ENCODE measurements at places on chromosomes 3 and 15. TPM values are rescaled to one million over a fixed set of nuclear protein-coding genes. Genes with fewer than 3 reads are reported as not detected.
A peak's percentile ranks its signal among the peaks of the same experiment; 100 is the strongest.

DNA sequence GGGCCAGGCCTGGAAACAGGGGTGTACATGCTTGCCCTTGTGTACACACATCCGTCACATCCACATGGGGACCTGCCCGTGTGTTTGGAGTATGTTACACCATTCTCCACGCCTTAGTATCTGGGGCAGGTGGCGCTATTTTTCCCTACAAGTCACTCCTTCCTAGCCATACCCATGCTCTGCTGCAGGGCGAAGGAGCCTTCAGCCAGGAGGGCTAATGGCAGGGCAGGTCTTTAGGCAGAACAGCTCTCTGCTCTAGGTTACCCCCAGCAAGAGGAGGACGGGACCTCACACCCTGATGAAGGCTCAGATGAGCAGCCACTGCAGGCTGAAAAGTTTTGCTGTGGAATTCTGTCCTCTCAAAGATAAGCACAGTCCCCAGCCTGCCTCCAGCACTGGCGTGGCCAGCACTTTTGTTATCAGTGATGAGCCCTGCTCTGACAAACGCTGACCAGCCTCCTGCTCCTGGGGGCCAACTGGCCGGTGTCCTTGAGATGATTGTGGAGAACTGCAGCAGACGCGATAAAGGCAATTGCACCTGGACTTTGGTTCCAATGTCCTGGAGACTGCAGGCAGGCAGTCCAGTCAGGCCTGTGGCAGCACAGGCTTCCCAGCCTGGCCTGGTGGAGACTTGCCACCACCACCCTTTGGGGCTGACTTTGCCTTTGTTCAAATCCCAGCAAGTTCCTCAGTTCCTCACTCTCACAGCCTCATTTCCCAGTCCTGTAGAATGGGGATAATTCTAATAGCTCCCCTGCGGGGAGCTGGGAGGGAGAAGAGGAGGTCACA lies 19.8 kb upstream of the PIGZ start:
- no peak for DNase-seq
- no peaks in the 10 kb centered on the region for H3K36me3 ChIP-seq
- peaks cover 15% of the 10 kb centered on the region for H3K27me3 ChIP-seq
- no peak overlapping the region for H3K27ac ChIP-seq
- no peaks in the 10 kb centered on the region for H3K4me1 ChIP-seq
- no peak overlapping the region for H3K4me3 ChIP-seq

GRCh38 chr15:68718468-68718867 lies 102.2 kb downstream of the ANP32A start:
- H3K36me3 ChIP-seq: no peaks in the 10 kb centered on the region
- H3K4me1 ChIP-seq: no peaks in the 10 kb centered on the region
- H3K4me3 ChIP-seq: no peak overlapping the region
- H3K27ac ChIP-seq: no peak overlapping the region
- H3K27me3 ChIP-seq: no peaks in the 10 kb centered on the region

GRCh38 chr15:28886431-28887338 lies 911 bp downstream of the APBA2 start:
- peak; percentile 10 for DNase-seq
- H3K4me1 ChIP-seq: peaks cover 4% of the 10 kb centered on the region
- no peak overlapping the region for H3K27ac ChIP-seq
- peak overlapping the region; percentile 52 for H3K4me3 ChIP-seq
- peaks cover 32% of the 10 kb centered on the region for H3K27me3 ChIP-seq
- no peaks in the 10 kb centered on the region for H3K36me3 ChIP-seq

UBR1 gene
- 32.5 TPM for total RNA-seq

SKOR1 gene
- 0.41 TPM for total RNA-seq

P2RY12 gene
- total RNA-seq: 6.2 TPM

PODXL2 gene
- total RNA-seq: 2.2 TPM

- DNase-seq: no peak
- no peaks in the 10 kb centered on the region for H3K36me3 ChIP-seq
- no peaks in the 10 kb centered on the region for H3K27me3 ChIP-seq
- no peaks in the 10 kb centered on the region for H3K4me1 ChIP-seq
- no peak overlapping the region for H3K27ac ChIP-seq
Measured at GRCh38 chr15:23497710-23498111, 50.7 kb upstream of the GOLGA6L2 start.

GRCh38 chr3:140922634-140923033 lies 19.0 kb upstream of the SLC25A36 start:
- no peaks in the 10 kb centered on the region for H3K27me3 ChIP-seq
- no peak overlapping the region for H3K27ac ChIP-seq
- H3K36me3 ChIP-seq: no peaks in the 10 kb centered on the region

DNA sequence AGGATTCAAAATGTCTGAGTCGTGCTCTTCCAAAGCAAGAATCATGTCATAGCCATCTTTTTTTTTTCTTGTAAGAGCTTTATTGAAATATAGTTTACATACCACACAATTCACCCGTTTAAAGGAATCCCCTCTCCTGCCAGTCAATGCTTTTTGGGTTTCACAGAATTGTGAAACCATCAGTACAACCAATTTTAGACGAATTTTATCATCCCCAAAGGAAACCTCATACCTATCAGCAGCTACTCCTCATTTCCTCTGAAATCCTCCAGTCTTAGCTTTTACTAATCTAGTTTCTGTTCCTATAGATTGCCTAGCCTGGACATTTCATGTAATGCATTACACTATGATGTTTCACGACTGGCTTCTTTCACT lies 39.6 kb downstream of the ADIPOQ start:
- H3K4me1 ChIP-seq: no peaks in the 10 kb centered on the region
- no peak overlapping the region for H3K27ac ChIP-seq
- H3K36me3 ChIP-seq: no peaks in the 10 kb centered on the region

CELF6 gene
- total RNA-seq: 5.7 TPM

DNA sequence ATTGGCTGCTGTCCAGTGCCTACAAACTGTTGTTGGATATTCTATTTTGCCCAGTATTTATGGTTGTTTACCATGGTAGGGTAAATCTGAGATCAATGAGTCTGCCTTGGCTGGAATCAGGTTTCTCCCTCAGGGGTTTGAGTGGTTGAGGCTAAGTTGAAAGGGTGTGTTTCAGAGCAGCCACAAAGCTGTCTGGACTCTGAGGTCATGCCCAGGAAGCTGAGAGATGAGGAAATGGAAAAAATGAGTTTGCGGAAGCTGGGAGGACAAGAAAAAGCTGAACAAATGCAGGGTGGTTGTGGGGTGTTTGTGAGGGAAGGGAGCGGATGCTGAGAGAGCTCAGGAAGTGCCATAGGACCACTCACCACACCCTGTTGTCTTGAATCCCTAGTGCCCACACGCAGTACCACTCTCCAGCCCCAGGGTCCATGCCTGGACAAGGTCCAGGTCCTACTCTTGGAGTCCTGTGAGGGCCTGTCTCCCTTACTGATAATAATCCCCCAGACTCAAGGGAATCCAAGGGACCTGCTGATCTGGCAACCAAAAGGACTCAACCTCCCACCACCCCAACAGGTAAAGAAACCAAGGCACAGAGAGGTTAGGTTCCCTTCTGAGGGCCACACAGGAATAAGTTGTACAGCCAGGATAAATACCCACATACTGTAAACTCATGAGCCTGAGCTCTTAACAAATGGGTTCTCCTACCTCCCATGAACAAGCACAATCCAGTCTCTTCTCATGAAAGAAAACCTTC lies 81.6 kb downstream of the PPCDC start:
- H3K4me1 ChIP-seq: peaks cover 24% of the 10 kb centered on the region
- no peaks in the 10 kb centered on the region for H3K36me3 ChIP-seq
- no peaks in the 10 kb centered on the region for H3K27me3 ChIP-seq
- no peak for DNase-seq
- H3K27ac ChIP-seq: peak overlapping the region; percentile 53

VIPR1 gene
- total RNA-seq: 212 TPM

- no peak overlapping the region for H3K4me3 ChIP-seq
- H3K36me3 ChIP-seq: no peaks in the 10 kb centered on the region
- DNase-seq: no peak
- H3K27ac ChIP-seq: no peak overlapping the region
Measured at GRCh38 chr3:155330370-155330769, 36.9 kb upstream of the STRIT1 start.

- peak overlapping the region; percentile 73 for H3K27ac ChIP-seq
- H3K27me3 ChIP-seq: no peaks in the 10 kb centered on the region
- H3K36me3 ChIP-seq: no peaks in the 10 kb centered on the region
- H3K4me3 ChIP-seq: peak overlapping the region; percentile 47
- no peaks in the 10 kb centered on the region for H3K4me1 ChIP-seq
Measured at GRCh38 chr3:193552923-193553322, 1.8 kb downstream of the ATP13A4 start.

NR2E3 gene
- not detected for total RNA-seq

GRCh38 chr15:78059110-78059839 lies 18.2 kb downstream of the TBC1D2B start:
- peak overlapping the region; percentile 44 for H3K27ac ChIP-seq
- no peak for DNase-seq
- H3K36me3 ChIP-seq: no peaks in the 10 kb centered on the region

- H3K4me1 ChIP-seq: no peaks in the 10 kb centered on the region
- H3K36me3 ChIP-seq: no peaks in the 10 kb centered on the region
- DNase-seq: no peak
- no peak overlapping the region for H3K4me3 ChIP-seq
Measured at GRCh38 chr15:101852356-101852755, 40.4 kb downstream of the OR4F15 start.

DNA sequence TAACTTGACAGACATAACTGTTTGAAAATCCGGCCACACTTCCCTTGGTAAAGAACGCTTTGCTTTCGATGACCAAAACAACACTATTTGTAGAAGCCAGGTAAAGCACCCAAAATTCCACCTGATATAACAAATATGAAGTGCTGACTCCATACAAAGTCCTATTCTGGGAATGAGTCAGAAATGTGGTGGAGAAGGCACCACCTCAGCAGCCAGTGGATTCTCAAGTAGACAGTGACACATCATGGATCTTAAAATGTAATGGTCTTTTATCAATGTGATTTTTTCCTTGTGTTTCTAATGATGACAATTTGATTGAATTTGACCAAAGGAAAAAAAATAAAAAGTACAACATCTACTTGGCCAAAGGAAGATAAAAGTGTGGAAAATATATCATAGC lies 135.0 kb upstream of the WNT5A start:
- H3K4me3 ChIP-seq: no peak overlapping the region
- H3K27ac ChIP-seq: no peak overlapping the region
- no peaks in the 10 kb centered on the region for H3K36me3 ChIP-seq
- peaks cover 9% of the 10 kb centered on the region for H3K4me1 ChIP-seq
- H3K27me3 ChIP-seq: no peaks in the 10 kb centered on the region
- DNase-seq: no peak

DNA sequence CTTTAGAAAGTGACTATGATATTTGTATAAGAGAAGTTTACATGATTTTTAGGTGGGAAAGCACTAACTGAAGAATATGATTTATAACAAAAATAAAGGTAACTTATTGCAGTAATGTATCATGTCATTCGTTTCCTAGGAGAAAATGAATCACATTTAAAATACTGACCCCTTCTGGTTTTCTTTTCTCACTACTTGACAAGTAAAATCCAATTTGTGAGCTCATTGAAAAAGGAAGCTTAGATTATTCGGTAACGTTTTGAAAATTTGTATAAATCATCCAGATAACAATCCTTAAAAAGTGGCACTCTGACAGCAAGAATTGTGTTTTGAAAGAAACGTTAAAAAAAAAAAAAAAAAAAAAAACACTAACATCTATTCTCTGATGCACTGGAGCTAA lies 39.0 kb downstream of the NSUN3 start:
- peaks cover 61% of the 10 kb centered on the region for H3K36me3 ChIP-seq
- H3K4me1 ChIP-seq: no peaks in the 10 kb centered on the region
- no peak overlapping the region for H3K4me3 ChIP-seq
- DNase-seq: no peak

PLCH1 gene
- total RNA-seq: 14.0 TPM

DNA sequence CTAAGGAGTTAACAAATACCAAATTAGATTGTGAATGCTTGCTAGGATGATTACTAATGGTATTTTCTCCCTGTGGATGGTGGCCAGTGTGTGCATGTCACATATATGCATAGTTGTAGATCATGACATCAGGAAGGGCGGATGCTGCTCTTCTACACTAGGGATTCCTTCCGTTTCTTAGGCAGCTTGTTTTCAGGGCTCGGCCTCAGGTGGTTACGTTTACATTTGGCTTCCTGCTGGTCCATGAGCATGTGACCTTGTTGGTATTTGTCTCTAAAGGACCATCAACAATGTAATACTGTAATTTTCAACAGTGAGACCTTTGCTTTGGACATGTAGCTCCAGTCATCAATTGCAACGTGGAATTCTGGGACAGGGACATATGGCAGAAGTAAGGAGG lies 221.4 kb downstream of the NR1D2 start:
- H3K27me3 ChIP-seq: no peaks in the 10 kb centered on the region
- no peaks in the 10 kb centered on the region for H3K36me3 ChIP-seq

GRCh38 chr3:126284258-126284904 lies 72.8 kb downstream of the KLF15 start:
- peaks cover 20% of the 10 kb centered on the region for H3K4me1 ChIP-seq
- H3K4me3 ChIP-seq: no peak overlapping the region
- no peak for DNase-seq
- H3K27me3 ChIP-seq: peaks cover 15% of the 10 kb centered on the region

DNA sequence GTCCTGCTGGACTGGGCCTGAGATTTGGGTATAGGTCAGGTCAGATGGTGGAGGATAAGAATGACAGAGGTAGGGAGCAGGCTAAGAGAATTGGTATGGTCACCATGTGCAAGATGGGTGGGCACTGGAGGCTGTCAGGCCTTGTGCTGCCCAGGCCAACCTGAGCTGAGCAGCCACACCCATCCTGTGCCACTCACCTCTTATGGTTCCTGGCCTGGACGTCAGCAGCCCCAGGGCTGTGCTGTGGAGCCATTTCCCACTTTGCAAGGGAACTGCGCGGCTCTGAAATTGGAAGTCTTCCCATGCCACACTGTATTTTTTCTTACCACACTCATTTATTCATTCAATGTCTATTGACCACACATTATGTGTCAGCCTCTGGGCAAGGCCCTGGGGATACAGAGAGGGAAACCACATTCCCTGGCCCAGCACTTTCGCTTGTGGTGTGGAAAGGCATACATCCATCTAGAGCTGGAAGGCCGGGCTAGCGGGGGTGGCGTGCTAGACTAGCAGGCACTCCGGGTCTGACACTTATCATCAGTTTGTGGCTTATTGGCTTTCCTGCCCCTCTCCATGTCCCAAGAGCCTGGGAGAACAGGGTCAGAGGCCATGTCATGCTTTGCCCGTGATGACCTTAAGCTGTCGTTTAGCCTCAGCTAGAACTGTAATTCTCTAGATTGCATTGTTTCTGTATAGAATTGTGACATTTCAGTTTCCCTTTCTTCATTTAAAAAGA lies 51.1 kb upstream of the POLG start:
- H3K27me3 ChIP-seq: peaks cover 28% of the 10 kb centered on the region
- H3K4me3 ChIP-seq: no peak overlapping the region
- H3K27ac ChIP-seq: no peak overlapping the region
- no peak for DNase-seq

- H3K4me1 ChIP-seq: peaks cover 5% of the 10 kb centered on the region
- H3K27ac ChIP-seq: peak overlapping the region; percentile 21
- H3K4me3 ChIP-seq: no peak overlapping the region
- H3K27me3 ChIP-seq: no peaks in the 10 kb centered on the region
- no peaks in the 10 kb centered on the region for H3K36me3 ChIP-seq
Measured at GRCh38 chr15:99749386-99749785, 16.1 kb upstream of the LYSMD4 start.

GABRB3 gene
- total RNA-seq: 5.5 TPM

GRCh38 chr15:39409876-39410530 lies 170.9 kb upstream of the THBS1 start:
- no peaks in the 10 kb centered on the region for H3K27me3 ChIP-seq
- H3K4me3 ChIP-seq: no peak overlapping the region
- H3K36me3 ChIP-seq: no peaks in the 10 kb centered on the region
- no peaks in the 10 kb centered on the region for H3K4me1 ChIP-seq
